ENCODE measurements at places on chromosomes 11 and 22.

- DNase-seq: no peak
Observed at GRCh38 chr11:8873741-8874405, 37.1 kb upstream of the AKIP1 start.

DNA sequence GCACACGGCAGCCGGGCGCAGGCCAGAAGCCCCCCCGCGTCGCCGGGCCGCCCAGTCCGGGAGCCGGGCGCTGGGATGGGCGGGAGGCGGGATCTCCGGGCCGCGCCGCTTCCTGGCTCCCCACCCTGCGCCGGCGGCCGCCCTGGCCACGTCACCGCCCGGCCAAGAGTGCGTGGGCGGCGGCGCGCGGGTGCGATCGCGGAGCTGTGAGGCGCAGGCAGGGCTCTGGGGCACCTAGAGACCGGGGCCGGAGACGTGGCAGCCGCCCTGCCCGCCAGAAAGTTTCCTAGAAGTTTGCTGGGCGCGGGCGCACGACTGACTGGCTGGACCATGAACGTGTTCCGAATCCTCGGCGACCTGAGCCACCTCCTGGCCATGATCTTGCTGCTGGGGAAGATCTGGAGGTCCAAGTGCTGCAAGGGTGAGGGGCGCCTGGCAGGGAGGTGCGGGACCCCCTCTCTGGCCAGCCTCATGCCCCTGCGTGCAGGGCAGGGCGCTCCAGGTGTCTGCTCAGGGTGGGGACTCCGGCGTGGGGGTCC is at the start of gene KDELR3:
Gene KDELR3, plus strand, starts transcription at position 193 of the 539 bp plus-strand sequence. Its CDS starts 138 bp downstream, at position 331.
- no peak for DNase-seq

DNA sequence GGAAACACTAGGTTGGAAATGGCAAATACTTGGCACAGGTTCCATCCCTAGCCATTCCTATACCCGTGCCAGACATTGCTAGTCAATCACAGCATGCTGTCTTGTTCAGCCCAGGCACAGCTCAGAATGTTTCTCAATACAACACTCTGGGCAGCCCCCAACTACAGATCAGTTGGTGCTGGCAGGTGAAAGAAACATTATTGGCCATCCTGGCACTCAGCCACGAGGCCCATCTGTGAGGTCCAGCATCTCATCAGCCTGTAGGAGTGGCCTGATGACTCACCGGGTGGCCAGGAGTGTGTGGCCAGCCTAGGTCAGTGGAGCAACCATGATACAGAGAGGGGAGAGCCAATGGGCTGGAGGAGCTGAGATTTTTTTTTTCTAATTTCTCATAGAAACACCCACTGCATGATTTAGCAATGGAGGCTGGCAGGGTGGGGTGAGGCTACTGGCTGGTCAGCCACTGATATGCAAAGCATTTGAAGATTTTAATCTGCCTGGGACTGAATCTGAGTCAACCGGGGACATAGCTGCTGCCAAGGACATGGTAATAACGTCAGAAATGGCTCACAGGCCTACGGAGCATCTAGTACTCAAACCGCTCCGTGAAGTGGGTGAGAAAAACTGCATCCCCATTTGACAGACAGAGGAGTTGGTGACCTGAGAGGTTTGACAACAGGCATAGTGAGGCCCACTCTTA is 5.4 kb downstream of the MYO18B start:
- no peak for DNase-seq

DNA sequence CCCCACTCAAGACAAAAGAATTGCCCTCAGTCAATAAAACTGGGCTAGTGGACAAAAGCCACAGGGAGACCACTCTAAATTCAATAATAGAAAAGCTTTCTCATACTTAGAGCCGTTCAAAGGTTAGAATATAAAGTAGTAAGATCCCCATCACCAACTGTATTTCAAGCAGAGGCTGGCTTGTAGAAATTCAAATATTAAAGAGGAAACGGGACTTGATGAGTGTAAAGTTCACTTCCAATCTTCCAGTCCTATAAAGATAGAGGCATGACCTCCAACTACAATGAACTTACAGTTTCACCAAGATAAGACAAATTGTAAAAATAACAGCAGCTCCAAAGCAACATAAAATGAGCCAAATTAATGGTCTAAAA is 70.4 kb downstream of the CCDC34 start:
- no peak for DNase-seq

DNA sequence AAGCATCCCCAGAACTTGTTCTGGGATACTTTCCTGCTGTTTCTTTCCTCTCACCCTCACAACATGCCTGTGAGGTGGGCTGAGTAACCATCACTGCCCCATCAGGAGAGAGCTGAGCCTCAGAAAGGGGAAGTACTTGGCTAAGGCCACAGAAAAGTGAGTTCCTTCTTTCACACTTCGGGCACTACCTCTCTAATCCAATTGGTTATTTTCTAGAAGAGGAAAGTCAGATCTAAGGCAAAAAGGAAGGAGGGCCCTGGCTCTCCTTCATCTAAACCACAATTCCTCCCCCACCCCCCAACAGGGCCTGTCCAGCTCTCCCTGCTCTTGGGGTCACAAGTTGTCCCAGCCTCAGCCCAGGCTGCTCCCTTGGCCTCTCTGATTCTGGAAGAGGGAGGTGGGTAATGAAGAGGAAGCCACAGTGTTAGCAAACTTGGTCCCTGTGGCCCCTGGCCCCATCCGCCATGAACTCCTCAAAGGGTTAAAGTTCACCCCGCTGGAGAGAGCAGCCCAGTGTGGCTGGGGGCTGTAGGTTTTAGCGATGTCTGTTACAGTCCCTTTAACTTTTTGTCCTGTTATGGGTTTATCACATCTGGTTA is 34.0 kb downstream of the SLC22A12 start:
- DNase-seq: no peak

- no peak for DNase-seq
Observed at GRCh38 chr11:2990617-2991451, 1.3 kb downstream of the NAP1L4 start.

DNA sequence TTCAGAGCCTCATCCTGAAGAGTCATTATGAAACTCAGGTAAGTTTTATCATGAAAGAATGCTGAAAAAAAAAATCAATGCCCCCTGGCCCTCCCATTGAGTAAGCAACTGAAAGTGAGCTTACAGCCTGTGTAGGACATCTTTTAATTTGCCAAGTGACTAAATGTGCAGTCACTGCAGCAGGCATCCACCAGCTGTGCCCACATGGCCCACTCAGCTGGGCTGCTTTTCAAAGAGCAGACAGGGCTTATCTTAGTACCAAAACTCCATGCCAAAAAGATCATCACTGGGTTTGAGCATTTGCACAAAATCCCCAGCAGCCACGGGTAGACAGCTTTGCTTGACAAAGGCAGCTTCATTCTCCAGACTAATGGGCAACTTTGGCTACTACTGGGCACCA is 709.7 kb downstream of the NTM start:
- DNase-seq: no peak

- DNase-seq: no peak
Observed at GRCh38 chr11:60838132-60838531, 3.8 kb upstream of the CCDC86 start.

DNA sequence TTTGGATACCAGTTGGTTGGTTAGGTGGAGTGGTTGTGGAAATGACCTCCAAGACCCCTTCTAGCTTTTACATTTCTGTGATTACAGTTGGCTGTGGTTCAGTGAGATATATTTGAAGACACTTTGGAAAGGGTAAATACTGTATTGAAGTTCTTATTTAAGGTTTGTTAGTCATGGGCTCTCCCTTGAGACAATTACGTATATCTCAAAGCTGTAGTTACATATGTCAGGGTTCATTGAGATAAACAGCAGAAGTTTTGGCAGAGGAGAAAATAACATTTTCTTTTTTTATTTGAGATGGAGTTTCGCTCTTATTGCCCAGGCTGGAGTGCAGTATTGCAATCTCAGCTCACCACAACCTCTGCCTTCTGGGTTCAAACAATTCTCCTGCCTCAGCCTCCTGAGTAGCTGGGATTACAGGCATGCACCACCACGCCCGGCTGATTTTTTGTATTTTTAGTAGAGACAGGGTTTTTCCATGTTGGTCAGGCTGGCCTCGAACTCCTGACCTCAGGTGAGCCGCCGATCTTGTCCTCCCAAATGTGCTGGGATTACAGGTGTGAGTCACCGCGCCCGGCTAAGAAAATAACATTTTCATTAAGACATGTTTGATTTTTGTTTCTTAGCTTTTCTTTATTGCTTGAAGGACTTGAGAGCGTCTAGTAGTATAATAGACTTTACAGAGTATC is 1.9 kb downstream of the RNF121 start:
- no peak for DNase-seq

DNA sequence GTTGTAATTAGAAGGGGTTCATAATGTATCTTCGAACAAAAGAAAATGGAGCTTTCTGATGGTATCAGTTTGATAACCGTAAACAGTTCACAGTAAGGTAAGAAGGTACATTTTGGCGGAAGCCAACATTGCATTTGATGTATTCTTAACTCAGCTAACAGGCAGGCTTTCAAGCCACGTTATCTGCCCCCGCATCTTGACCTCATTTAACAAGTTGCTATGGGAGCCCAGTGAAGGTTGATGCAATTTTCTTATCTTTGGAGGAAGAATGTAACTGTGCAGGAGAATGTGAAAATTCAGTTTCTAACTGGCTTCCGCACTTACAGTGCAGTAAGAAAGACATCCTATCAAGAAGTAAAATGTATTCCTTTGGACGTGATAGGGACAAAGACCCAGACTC is 110.6 kb downstream of the ETS1 start:
- DNase-seq: peak; percentile 31

- no peak for DNase-seq
Observed at GRCh38 chr11:127205688-127206217, 205.2 kb upstream of the KIRREL3 start.

DNA sequence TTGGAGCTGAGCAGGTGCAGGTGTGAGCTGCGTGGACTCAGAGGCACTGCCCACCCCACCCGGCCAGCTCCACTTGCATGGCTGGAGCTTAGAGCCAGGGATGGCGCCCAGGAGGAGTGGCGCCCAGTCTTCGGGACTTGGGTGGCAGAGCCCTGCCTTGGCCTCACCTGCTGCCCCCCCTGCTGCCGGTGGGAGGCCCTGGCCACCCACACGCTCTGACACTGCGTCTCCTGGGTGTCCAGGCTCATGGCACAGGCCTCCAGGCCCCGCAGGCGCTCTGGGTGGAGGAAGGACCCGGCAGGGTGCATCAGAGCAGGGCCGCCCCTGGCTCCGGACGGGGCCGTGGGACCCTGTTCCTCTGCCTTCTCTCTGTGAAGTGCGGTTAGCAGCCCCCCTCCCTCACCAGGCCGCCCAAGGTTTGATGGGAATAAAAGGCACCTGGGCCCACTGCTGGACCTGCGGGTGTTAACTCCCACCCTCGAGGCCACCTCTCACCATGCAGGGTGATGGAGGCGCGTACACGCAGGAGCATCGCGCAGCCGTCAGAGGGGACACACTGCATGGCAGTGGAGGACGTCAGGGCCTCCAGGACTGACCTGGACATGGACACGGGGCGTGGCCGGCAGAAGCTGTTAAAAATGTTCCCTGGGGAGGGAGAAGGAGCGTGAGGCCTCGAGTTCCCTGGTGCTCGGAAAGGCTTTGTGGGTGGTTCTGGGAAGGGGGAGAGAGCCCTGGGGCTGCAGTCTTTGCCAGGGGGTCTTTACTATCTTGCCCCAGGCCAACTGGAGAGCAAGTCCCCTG is 11.8 kb downstream of the IL17REL start:
- no peak for DNase-seq

DNA sequence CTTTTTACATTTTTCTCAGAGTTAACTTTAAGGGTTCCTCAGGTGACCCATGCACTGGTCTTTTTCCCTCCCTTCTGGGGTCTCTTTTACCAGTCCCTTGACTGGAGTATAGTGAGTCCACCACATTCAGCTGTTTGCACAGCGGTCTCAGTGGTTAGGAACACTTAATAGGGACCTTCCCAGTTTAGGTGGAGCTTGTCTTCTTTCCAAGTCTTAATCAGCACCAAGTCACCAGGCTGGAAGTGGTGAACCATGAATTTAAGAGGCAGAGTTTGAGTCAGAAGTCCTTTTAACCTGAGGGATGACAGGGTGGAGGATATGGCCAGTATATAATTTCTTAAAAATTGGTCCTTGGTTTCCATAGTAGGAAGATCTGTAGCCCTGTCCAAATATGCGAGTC is 349.7 kb upstream of the MPPED2 start:
- DNase-seq: no peak

DNA sequence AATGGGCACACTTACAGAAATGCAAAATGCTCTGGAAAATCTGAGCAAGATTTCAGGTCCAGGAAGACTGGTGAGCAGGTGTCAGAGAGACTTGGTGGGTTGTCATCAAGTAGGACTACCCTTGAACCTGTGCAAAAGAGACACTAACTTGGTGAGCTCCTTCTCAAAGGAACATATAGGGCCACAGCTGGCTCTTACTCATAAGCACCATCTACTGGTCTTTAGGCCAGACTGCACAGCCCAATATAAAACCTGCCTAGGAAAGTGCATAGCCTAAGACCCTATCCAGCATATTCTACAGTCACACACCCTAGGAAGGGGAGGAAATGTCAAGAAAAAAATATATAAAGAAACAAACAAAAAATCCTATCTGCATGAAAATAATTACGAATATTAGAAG is 18.2 kb upstream of the OR10W1 start:
- DNase-seq: no peak

DNA sequence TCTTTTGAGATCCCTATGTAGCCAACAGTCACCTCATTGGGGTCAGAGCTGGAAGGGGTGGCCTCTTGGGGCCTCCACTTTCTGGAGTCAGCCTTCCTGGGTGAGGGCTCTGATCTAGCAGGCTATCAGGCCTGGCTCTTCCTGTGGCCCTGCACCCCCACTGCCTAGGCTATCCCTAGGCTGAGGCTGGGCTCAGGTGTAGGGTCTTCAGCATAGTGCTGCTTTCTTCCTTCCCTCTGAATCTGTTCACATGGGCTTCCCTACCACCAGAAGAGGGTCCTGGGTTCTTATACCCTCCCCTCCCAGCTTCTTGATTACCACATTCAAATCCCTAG is 456 bp upstream of the SPI1 start:
- DNase-seq: no peak

DNA sequence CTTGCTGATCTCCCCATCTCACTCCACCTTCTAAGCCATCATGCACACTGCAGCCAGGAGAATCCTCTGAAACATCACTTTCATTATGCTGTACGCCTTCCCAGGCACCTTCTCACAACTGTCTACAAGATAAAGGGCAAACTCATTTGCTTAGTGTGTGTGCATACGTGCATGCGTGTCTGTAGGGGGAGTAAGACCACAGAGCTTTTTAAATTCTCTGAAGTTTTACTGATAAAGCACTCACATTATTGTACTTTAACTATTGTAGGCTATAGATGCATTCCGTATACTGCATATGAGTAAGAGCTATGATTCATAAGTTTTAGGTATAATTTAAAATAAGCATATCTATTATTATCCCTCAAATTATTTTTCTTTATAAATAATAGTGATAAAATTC is 15.3 kb upstream of the ANKK1 start:
- DNase-seq: no peak

- DNase-seq: no peak
Observed at GRCh38 chr22:42001121-42001520, 2.5 kb downstream of the WBP2NL start.

GRCh38 chr11:27933992-27934829 is 173.7 kb downstream of the KIF18A start:
- DNase-seq: no peak

GRCh38 chr11:26418386-26418912 is 86.5 kb downstream of the ANO3 start:
- no peak for DNase-seq

All from head of caudate nucleus (tissue), 42 donors.